ENCODE measurements at places on chromosomes 16 and 17. TPM values are rescaled to one million over a fixed set of nuclear protein-coding genes. Genes with fewer than 3 reads are reported as not detected.

The HOXB3 gene
- polyA plus RNA-seq, result not detected

The RHBDF2 gene
- 6.4 TPM for polyA plus RNA-seq

The COG4 gene
- polyA plus RNA-seq, result 38.6 TPM

The CDH8 gene
- 1.0 TPM for polyA plus RNA-seq

The SULT1A3 gene
- not detected for polyA plus RNA-seq

The KRT39 gene
- not detected for polyA plus RNA-seq

The CSH1 gene
- polyA plus RNA-seq, result 7.3 TPM

The MT1F gene
- 3.1 TPM for polyA plus RNA-seq

The WNK4 gene
- 0.98 TPM for polyA plus RNA-seq

Measured in muscle of arm (tissue), 14 donors.